ENCODE measurements at places on chromosomes 7 and 10.

DNA sequence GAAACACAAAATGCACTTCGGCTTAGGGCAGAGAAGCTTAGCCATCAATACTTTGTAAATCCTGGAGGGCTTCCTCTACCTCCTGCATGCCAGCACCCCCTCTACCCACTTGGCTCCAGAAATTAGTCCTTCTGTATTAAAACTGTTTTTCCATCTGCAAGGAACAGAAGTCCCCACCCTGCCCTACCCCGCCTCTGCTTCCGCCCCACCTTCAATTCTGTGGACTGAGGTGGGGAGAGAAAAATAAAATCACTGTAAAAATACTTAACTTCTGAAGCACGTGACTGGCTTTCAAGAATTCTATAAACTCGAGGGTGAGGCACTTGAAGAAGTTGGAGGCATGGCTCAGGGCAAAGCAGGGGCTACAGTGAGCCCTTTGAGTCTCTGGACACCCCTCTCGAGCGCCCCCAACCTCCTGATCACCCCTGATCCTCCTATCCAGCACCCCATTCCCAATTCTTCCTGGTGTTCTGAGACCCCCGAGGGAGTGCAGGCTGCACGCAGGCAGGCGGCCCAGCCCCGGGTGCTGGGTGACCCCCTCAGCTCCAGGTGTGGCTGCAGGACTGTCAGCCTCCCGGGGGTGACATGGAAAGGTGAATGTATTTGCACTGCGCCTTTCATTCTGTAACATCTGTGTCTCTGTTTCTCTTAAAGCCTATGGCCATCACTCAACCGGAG is 7.3 kb upstream of the KIAA1217 start:
- no peak for DNase-seq

DNA sequence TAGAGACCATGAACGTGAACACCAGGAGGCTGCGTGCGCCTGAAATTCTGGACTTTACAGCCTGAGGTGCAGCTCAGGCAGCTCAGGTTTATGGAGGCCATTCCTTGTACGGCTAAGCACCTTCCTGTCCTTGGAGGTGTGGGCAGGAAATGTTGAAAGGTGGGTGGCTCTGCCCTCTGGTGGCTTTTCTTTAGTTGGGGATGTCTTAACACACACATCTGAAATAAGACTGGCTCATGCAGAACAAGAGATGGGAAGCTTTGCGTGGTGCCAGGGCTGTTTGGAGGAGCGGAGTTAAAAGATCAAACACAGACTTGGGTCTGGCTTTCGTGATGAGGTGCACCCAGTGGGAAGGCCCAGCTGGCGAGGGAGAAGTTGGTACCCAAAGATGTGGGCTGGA is 64.1 kb downstream of the DOCK1 start:
- no peak for DNase-seq

- no peak for DNase-seq
Observed at GRCh38 chr10:97454330-97455036, 8.5 kb downstream of the ZDHHC16 start.

- DNase-seq, result no peak
Observed at GRCh38 chr7:136183981-136184380, 206.8 kb upstream of the MTPN start.

DNA sequence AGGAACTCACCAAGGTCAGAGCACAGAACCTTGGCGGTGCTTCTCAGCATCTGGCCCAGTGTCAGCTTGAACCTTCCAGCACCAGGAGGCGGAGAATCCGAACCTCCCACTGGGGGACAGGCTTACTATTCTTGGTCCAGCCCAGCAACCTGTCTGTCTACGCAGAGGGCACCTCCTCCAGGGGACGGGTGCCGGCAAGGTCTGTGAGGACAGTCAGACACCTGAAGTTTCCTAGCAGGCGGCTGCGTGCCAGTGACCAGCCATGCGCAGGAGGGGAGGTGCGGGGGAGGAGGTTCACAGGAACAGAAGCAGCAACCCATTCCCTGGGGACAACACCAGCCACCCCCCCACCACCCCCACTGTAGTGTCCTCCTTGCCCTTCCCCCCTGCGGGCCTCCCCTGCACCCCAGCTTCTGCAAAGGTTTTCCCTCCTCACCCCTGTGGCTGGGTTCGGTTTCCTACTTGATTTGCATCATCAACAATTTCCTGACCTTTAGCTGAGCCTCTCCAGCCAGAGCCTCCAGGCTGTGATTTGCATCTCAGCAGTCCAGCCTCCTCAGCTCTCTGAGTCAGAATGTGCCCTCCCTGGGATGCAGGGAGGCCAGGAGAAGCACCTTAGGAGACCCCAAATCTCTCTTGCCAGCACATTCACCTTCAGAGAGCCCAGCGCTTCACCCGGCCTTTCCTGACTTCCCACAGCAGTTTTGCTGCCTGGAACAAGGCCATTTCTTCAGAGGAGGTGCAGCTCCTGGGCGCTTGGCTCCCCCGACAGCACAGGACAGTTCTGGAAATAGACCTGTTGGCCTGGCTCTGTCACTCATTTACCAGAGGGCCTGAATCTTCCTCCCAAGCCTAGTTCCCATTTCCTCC is 107.5 kb upstream of the NPS start:
- no peak for DNase-seq

GRCh38 chr7:135166338-135166990 is 4.0 kb downstream of the CYREN start:
- no peak for DNase-seq

DNA sequence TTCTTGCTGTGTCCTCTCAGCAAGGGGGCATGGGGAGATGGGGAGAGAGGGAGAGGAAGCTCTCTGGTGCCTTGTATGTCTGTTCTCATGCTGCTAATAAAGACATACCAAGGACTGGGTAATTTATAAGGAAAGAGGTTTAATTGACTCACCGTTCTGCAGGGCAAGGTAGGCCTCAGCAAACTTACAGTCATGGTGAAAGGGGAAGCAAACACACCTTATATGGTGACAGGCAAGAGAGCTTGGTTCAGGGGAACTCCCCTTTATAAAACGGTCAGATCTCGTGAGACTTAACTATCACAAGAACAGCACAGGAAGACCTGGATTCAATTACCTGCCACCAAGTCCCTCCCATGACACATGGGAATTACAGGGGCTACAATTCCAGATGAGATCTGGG is 464.7 kb upstream of the CELF2 start:
- DNase-seq, result no peak

DNA sequence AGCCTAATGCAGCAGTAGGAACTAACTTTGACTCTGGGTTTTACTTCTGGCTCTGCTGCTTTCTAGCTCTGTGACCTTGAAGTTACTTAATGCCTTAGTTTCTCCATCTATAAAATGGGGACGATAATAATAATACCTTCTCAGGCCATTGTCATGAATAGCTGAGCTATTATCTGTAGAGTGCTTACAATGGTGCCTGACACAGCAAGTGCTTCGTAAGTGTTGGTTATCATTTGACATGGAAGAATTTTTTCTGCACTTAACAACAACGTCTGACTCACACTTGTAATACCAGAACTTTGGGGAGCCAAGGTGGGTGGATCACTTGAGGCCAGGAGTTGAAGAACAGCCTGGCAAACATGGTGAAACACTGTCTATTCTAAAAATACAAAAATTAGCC is 140.5 kb downstream of the ARL4A start:
- no peak for DNase-seq

DNA sequence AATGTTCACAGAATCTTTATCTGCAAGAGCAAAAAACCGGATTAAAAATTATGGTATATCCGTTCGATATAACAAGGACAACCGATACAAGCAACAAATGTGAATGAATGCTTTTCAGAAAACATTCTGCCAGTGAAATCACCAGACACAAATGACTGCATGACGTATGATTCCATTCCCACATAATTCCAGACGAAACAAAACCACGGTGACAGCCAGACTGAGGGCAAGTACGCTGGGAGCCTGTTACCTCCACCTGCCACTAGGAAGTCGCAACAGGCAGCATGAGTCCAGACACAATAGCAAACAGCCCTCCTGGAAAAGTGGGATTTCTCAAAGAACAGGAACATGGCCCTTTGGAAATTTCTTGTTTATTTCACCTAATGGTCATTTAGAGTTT is 41.7 kb downstream of the MAD1L1 start:
- no peak for DNase-seq

DNA sequence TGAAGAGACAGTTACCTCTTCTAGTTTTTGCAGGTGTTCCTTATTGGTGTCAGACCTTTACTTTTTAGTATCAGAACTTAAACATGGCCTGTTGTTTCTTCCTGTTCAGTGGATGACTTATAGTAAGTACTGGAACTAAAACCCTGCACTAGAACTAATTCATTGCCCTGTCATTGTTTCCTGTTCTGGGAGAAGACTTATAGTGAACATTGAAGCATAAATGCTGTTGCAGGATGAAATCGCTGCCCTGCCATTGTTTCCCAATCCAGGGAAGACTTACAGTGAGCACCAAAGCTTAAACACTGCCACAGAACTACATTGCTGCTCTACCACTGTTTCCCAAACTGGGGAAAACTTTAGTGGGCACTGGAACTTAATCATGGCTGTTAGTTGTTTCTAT is 13.1 kb downstream of the IPMK start:
- DNase-seq, result no peak

- DNase-seq, result no peak
Observed at GRCh38 chr7:142000244-142000643, 4.6 kb downstream of the MGAM start.

GRCh38 chr7:51017576-51018535 is 235.2 kb upstream of the GRB10 start:
- DNase-seq, result no peak

- DNase-seq, result no peak
Observed at GRCh38 chr10:70843333-70843732, 27.6 kb downstream of the SGPL1 start.

DNA sequence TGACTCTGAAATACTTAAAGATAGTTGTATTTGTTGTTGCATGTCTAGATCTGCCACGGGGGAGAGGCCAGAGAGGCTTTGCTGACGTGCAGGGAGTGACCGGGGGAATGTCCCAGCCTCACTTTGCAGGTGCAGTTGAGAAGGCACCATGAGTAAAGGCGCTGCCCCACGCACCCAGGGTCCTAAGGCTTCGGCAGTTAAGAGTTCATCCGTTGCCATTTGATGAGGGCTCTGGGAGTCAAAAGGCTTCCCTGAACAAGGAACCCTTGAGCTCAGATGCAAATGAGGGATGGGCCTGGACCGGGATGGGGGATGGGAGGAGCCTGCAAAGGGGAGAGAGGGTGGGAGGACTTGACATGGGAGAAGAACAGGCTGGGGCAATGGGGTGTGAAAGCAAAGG is 20.4 kb downstream of the PPP2R2D start:
- DNase-seq, result no peak

GRCh38 chr10:46255801-46256747 is 30.7 kb upstream of the ANTXRL start:
- DNase-seq, result peak; percentile 85
